ENCODE measurements at places on chromosomes 5 and 9.

DNA sequence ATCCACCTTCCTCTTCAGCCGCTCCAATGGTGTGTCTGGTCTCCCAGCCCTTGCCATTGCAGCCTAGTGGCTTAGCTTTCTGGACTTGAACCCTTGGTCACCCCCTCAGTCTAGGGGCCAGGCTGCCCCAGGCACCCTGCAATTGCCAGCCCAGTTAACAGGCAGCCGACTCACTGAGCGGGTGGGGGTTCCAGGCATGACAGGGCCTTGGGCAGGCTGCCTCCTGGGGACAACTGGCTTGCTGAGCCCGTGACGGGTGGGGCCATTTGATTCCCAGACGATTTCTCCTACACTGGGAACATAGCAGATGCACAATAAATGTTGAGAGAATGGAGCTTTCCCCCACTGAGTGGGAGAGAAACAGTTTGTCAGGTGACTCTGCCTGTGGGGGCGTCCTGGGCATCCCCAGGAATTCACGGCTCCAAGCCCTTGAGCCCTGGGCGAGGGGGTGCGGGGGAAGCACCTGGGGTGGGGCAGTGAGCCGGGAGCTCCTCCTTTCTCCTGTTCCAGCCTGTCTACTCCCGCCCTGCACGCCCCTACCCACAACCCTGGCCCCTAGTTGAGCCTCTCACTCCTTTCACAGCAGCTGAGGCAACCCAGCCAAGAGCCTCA lies 12.6 kb upstream of the AQP7 start:
- no peak for DNase-seq

DNA sequence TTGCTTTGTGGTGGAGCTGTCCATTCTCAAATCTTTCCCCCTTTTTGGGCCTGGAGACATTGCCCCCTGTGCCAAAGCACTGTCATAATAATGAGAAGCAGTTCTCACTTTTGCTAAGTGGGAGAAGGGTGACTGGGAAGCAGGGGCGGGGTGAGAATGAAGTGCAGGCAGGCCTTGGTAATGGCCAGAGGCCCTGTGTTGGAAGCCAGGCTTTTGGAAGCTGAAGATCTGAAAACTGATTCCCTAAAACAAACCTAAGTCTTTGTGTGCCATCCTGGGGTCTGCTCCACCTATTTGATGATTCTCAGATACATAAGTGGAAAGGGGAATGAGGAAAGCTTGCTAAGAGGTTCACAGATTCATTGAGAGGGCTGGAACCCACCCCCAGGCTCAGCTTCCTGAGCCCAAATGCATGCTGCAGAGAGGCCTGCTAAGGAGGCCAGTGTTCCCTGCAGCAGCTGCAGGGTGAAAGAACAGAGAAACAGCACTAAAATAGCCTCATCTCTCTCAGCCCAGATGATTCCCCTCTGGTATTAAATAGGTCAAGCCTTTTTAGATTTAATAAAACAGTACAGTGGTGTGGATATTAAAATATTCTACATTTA lies 75.0 kb downstream of the NSG2 start:
- no peak for DNase-seq

DNA sequence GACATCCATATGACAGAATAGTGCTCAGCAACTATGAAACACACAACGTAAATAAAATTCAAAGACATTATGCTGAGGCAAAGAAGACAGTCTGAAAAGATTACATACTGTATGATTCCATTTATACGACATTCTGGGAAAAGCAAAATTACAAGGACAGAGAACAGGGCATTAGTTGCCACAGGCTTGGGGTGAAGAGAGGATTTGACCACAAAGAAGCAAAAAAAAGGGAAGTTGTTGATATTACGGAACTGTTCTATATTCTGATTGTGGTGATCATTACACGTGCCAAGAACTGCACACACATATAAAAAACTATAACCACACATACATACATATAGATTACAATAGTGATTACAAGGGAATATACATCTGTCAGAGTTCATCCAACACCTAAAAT lies 24.1 kb downstream of the CDK5RAP2 start:
- no peak for DNase-seq

- DNase-seq, result peak; percentile 17
Measured at GRCh38 chr9:13141629-13142028, 137.9 kb downstream of the MPDZ start.

Measured in SHP77 treated with DMSO at 0.1 percent for 48 hours (cell line).